Stimulated activated CD4-positive, alpha-beta T cell treated with anti-CD3 and anti-CD28 coated beads, Interleukin-1b, Interleukin-23, amount 100 ng/mL, for 4 hours (primary cell): ENCODE measurements at places on chromosomes 2 and 18.

GRCh38 chr2:52959801-52960200 lies 807.8 kb upstream of the CHAC2 start:
- no peak for DNase-seq

- no peak for DNase-seq
These were observed 218.1 kb downstream of the TPGS2 start for GRCh38 chr18:36610661-36611060.

GRCh38 chr18:72180689-72181088 lies 363.5 kb downstream of the CBLN2 start:
- no peak for DNase-seq

DNA sequence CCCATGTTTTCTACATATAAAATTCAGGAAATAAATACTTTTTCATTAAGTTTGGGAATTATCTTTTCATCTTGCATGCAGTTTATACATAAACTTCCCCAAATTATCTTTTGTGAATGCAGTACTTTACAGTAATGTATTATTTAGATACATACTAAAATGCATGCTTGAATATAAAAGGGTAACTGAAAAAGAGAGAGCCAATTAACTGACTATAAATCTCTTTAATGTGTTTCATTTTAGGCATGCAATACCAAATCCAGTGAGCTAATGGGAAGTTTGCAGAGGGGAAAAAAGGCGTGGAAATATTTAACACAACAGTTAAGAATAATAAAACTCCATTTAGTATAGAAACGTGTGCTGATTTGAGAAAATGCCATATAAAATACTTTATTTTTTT lies 39.2 kb downstream of the COL4A4 start:
- DNase-seq: no peak

GRCh38 chr18:55585920-55586561 lies 2.0 kb downstream of the TCF4 start:
- no peak for DNase-seq

- no peak for DNase-seq
These were observed 1343.8 kb upstream of the LRRTM1 start for GRCh38 chr2:81648370-81648769.

DNA sequence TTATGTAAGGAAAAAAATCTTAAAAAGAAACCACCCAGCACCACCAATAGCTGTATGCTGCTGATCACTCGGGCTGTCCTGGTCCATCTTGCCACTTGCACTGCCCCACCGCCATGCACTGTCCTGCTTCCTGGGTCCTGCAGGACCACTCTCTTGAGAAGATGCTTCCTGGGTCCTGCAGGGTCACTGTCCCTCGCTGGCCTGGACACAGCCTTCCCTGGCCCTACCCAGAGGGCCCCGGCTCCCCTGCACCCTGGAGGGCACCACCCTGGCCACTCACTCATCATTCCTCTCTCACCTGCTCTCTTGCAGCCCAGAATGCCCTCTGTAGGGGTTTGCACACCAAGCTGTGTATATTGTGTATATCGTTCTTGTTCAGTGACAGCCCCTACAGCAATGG lies 2.4 kb upstream of the OTOS start:
- DNase-seq: no peak

- no peak for DNase-seq
These were observed 22.5 kb downstream of the STAT4 start for GRCh38 chr2:191128172-191128910.

DNA sequence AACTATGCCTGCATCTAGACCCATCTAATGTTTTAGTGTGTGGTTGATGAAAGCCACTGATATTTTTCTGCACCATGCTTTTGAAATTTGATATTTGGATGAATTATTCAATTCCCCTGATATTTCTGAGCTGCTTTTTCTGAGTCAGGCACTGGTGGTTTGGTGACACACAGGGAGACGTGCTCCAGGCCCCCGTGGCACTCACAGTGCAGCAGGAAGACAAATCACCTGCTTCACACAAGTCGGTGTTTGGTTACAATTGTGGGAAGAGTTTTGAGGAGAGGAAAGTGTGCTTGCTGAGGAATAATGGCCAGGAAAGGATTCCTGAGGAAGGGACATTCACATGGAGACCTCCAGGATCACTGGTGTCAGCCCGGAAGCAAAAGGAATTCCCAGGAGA lies 179.7 kb downstream of the ACKR3 start:
- DNase-seq: no peak

DNA sequence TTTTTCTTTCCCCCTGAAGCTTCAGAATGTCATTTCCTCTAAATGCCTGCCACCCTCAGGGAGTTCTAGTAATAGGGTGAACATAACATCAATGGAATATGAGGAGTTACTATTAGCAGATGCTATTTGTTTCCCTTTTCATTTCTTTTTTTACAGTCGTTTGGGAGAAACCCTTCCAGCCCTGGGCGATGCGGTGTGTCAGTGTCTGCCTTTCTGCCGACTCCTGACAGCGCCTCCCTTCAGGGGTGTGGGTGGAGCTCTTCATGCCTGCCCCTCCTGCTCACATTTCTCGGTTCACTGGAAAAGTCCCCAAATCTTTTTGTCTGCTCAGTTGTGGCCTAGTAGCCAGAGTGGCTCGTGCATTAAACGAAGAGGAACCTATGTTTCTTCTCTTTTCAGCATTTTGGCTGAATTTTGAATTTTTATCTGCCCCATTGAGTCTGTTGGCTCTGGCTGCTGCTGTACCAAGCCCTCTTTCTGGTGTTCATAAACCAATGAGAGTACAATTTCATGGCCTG lies 72.3 kb downstream of the FMNL2 start:
- no peak for DNase-seq

GRCh38 chr2:225773148-225773547 lies 373.6 kb downstream of the NYAP2 start:
- DNase-seq: no peak

DNA sequence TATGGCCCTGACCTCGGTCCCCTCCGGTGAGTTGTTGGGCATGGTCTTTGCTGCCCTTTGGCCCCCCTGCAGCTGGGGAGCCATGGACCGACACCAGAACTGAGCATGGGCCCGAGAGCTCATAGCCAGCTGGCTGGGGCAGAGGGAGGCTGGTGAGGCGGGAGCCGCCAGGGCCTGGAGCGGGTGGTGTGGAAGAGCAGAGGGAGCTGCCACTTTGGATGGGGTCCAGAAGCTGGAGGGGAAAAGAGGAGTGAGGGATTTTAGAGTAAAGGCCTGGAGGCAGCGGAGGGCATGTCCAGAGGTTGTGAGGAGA lies 16.5 kb upstream of the CNNM3 start:
- DNase-seq: no peak

GRCh38 chr2:159140070-159140769 lies 146.3 kb downstream of the WDSUB1 start:
- DNase-seq: no peak

DNA sequence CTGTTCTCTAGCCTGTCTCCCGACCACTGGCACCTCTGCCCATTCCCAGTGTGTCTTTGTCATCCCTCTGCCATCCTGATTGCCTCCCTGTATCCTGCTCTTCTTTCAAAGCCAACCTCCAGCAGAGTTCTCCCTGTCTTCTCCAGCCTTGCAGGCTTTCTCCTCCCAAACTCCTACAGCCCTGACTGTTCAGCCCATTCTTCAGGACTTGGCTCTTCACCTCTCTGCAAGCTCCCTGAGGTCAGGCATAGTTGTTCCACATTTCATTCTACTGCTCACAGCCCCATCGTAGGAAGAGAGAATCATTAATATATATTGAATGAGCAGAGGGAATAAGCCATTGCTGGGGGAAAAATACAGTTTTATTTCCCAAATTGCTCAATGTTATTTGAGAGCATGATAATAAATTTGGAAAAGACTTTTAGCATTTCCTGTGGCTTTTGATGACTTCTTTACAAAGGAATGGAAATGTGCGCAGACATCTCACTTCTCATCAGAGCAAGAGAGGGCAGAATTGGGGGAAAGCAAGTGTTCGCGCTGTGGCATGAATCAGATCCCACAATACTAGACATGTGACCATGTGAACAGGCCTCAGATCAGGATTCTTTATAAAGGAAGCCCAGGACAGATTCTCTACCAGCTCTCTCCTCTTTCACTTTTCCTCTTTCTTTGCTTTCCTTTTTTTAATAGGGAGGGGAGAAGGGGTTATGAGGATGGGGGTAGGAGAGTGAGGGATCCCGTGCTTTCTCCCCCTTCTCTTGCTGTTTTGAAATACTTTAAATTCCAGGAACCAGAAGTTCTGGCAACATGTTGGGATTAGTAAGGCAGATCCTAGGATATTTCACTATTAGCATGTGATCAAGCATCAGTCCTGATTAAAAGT lies 37.4 kb downstream of the EPAS1 start:
- DNase-seq: no peak
